Right lobe of liver (tissue), 6 donors: ENCODE measurements at places on chromosomes 5 and 9.
A peak's percentile ranks its signal among the peaks of the same experiment; 100 is the strongest.

GRCh38 chr9:130104491-130105193 lies 50.9 kb downstream of the GPR107 start:
- no peak overlapping the region for H3K4me3 ChIP-seq
- no peak overlapping the region for H3K27ac ChIP-seq
- peaks cover 4% of the 10 kb centered on the region for H3K36me3 ChIP-seq
- no peaks in the 10 kb centered on the region for H3K27me3 ChIP-seq
- no peak for DNase-seq
- no peaks in the 10 kb centered on the region for H3K4me1 ChIP-seq

DNA sequence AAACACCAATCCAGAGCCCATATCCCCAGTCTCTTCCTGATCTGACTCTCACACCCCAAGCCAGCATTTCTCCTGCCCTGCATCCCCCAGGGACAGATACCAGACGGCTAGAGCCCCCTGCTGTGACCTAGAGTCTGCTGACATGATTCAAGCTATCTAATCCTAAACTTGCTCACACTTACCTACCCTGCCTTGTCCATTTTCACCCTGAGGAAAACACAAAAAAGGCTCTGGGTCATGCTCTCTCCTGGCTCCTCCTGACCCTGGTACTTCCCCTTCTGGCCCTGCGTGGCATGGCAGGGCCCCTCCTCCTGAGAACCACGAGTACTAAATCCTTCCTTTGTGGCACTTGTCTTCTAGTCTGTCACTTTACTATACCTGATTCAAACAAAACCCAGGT lies 2.8 kb upstream of the ARRDC1 start:
- H3K27me3 ChIP-seq, result no peaks in the 10 kb centered on the region
- DNase-seq, result no peak
- H3K4me3 ChIP-seq, result no peak overlapping the region
- H3K36me3 ChIP-seq, result no peaks in the 10 kb centered on the region
- H3K4me1 ChIP-seq, result no peaks in the 10 kb centered on the region
- no peak overlapping the region for H3K27ac ChIP-seq

DNA sequence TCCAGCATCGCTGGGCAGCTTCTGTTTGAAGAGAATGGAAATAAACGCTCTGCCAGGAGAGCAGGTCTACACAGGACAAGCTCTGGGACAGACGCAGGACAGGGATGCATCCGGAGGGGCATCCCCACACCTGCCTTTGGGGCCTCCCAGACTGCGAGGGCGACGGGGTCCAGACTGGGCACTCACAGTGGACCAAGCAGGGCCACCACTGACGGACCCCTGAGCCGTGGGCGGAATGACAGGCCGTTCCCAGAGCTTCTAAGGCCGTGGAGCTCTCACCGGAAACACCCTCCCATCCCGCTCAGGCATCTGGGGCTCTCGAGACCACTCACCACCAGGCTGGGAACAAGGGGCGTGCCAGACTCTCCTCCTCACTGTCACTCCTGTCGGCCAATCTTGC lies 10.5 kb upstream of the TMEM250 start:
- H3K27me3 ChIP-seq, result no peaks in the 10 kb centered on the region
- H3K27ac ChIP-seq, result no peak overlapping the region
- no peak overlapping the region for H3K4me3 ChIP-seq
- H3K4me1 ChIP-seq, result no peaks in the 10 kb centered on the region
- no peaks in the 10 kb centered on the region for H3K36me3 ChIP-seq

GRCh38 chr5:10689391-10690081 lies 71.5 kb downstream of the DAP start:
- H3K27me3 ChIP-seq, result no peaks in the 10 kb centered on the region
- no peaks in the 10 kb centered on the region for H3K36me3 ChIP-seq
- H3K4me3 ChIP-seq, result no peak overlapping the region
- no peak for DNase-seq
- no peaks in the 10 kb centered on the region for H3K4me1 ChIP-seq
- no peak overlapping the region for H3K27ac ChIP-seq

- no peaks in the 10 kb centered on the region for H3K27me3 ChIP-seq
- H3K36me3 ChIP-seq, result no peaks in the 10 kb centered on the region
- H3K27ac ChIP-seq, result no peak overlapping the region
- no peak for DNase-seq
- no peak overlapping the region for H3K4me3 ChIP-seq
These were observed 174.7 kb downstream of the WDR70 start for GRCh38 chr5:37553720-37554404.

DNA sequence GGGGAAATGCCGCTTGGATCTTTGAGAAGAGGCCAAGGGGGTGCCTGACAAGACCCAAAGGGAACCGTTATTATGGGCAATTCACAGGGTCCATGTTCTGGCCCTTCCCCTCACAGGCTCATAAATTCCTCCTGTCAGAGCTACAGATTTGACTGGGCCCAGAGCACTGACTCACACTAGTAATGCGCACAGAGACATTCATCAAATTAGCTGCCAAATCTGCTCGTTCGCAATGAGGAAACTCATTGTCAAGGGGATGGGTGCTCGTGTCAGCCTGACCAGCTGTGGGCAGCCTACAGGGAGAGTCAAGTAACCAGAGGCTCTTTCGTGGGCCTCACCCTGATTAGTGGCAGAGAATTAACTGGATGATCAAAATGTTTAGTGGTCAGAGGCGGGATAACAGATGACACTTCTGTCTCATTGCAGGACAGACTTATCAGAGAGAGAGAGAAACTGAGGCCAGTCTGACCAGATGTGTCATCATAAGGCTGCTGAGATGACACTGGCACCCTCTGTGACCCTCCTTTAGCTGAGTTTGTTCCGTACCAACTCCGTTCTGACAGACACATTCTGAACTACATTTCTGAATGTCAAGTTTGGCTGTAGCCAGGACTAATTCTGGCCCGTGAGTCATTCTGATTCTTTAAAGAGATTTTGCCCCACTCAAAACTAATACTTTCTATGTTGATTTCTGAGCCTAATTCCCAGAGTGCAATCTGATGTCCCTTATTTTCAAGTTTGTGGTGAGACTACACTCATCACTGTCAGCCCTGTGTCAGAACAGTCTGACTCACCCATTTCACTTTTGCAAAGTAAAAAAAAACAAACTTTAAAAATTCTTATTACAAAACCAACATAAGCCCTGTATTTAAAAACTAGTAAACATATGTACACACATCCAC lies 377.1 kb downstream of the ACTL7B start:
- H3K36me3 ChIP-seq, result no peaks in the 10 kb centered on the region
- no peak overlapping the region for H3K27ac ChIP-seq
- no peaks in the 10 kb centered on the region for H3K4me1 ChIP-seq
- DNase-seq, result no peak
- H3K27me3 ChIP-seq, result no peaks in the 10 kb centered on the region
- no peak overlapping the region for H3K4me3 ChIP-seq

GRCh38 chr9:91905991-91906469 lies 44.0 kb downstream of the ROR2 start:
- DNase-seq, result no peak
- H3K27ac ChIP-seq, result no peak overlapping the region

- no peak for DNase-seq
- H3K36me3 ChIP-seq, result no peaks in the 10 kb centered on the region
- H3K4me3 ChIP-seq, result no peak overlapping the region
- no peaks in the 10 kb centered on the region for H3K27me3 ChIP-seq
These were observed 344.2 kb upstream of the SLC30A5 start for GRCh38 chr5:68749631-68750030.

- H3K4me1 ChIP-seq, result no peaks in the 10 kb centered on the region
- no peak overlapping the region for H3K4me3 ChIP-seq
- H3K36me3 ChIP-seq, result no peaks in the 10 kb centered on the region
- H3K27ac ChIP-seq, result no peak overlapping the region
These were observed 3.4 kb downstream of the SLC6A19 start for GRCh38 chr5:1204693-1205242.

GRCh38 chr5:179974946-179975712 lies 67.4 kb upstream of the TBC1D9B start:
- peaks cover 12% of the 10 kb centered on the region for H3K36me3 ChIP-seq
- no peaks in the 10 kb centered on the region for H3K27me3 ChIP-seq
- H3K4me1 ChIP-seq, result peaks cover 13% of the 10 kb centered on the region
- H3K4me3 ChIP-seq, result no peak overlapping the region
- DNase-seq, result no peak

DNA sequence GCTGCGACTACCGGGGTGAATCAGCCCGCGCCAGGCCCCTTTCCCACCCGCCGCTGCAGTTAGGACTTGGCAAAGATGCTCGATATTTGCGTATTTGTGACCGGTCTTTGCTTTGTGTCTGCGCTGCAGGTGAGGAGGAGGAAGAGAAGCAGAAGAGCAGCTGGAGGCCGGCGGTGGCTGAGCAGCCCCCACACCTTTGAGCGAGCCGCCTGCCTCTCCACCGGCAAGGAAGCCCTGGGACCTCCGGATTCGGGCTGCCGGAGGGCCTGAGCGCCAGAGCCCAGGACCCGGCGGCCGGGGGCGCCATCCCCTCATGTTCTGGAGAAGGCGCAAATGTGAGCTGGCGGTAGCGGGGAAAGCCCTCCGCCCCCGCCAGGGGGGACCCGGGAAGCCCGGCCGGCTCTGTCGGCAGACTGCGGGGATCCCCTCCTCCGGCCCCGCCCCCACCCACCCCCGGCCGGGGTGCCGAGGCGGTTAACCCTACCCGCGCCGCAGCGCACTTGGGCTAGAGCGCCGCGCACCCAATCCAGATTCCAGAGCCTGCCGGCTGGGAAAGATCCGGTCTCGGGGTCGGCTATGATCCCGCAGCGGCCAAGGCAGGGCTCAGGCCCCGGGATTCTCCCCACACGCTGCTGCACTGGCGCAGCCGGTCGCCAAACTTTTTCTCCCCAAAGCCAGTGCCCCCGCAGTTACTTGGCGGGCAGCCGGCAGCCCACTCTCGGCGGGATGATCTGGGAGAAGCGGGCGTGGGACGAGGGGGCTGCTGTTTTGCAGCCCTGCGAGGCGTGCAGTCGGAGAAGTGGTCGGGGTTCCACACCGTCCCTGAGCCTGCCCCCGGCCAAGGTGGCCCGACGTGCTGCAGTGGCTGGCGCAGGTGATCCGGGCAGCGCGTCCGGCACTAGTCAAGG lies 800 bp upstream of the KCNN2 start:
- H3K36me3 ChIP-seq, result no peaks in the 10 kb centered on the region
- peak overlapping the region; percentile 84 for H3K4me3 ChIP-seq
- DNase-seq, result peak; percentile 75
- H3K27ac ChIP-seq, result peak overlapping the region; percentile 82

DNA sequence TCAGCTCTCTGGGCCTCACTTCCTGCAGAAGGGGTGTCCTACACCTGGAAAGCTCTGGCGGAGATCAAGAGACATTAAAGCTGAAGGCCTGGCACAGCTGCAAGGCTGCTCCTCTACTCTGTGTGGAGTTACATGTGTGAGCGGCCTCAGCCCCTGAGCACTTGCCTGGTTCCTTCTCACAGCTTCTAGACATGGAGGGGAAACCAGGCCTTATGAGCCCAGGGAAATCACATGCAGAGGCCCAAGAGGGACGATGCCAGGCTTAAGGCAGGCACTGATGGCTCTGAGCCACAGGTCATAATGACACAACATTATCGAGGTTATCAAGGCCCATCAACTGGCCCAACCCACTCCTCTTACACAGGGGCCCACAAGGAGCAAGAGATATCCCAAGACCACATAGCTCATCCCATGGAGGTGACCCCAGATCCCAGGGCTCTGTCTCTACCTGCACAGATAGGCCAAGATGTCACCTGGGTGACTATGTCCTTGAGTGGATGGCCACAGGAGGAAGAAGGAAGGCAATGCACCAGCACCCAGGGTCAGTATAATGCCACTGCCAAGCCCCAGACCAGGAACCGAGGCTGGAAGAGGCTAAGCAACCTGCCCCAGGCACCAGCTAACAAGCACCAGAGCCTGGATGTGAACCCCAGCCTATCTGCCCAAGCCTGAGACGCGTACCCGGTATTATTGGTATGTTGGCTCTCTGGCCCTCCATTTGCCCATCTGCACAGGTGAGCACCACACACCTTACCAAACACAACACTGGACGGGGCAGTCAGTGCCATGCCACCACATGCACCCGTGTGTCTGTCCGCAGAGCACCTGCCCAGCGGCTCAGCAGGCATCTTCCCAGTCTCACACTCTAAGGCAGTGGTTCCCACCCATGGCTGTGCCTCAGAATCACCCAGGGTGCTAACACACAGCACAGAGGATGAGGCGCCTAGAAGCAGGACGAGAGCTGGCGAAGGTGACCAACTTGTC lies 143.3 kb downstream of the GABBR2 start:
- H3K4me3 ChIP-seq, result no peak overlapping the region
- H3K4me1 ChIP-seq, result no peaks in the 10 kb centered on the region
- DNase-seq, result no peak
- H3K36me3 ChIP-seq, result no peaks in the 10 kb centered on the region
- H3K27ac ChIP-seq, result no peak overlapping the region

- no peak for DNase-seq
- no peak overlapping the region for H3K27ac ChIP-seq
- no peaks in the 10 kb centered on the region for H3K36me3 ChIP-seq
- H3K27me3 ChIP-seq, result no peaks in the 10 kb centered on the region
These were observed 10.0 kb upstream of the C5 start for GRCh38 chr9:121059998-121060636.

DNA sequence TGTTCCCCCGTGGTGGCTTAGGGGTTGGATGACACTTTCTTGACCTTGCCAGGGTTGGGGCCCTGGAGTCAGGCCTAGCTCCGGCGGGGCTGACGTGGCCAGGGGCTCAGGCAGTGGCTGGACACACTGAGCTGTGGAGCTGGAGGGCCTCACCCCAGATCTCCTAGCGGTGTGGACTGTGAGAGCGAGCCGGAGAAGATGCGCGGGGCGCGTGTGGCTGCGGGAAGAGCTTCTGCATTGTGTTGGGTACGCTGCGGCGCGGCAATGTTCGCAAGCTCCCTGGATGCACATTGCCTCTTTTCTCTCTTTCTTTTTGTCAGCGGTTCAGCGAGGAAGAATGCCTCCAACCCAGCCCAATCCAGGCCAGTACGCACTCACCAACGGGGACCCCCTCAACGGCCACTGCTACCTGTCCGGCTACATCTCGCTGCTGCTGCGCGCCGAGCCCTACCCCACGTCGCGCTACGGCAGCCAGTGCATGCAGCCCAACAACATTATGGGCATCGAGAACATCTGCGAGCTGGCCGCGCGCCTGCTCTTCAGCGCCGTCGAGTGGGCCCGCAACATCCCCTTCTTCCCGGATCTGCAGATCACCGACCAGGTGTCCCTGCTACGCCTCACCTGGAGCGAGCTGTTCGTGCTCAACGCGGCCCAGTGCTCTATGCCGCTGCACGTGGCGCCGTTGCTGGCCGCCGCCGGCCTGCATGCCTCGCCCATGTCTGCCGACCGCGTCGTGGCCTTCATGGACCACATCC lies 4.8 kb downstream of the NR2F1 start:
- no peaks in the 10 kb centered on the region for H3K36me3 ChIP-seq
- no peaks in the 10 kb centered on the region for H3K4me1 ChIP-seq
- no peak overlapping the region for H3K27ac ChIP-seq
- no peaks in the 10 kb centered on the region for H3K27me3 ChIP-seq
- H3K4me3 ChIP-seq, result peak overlapping the region; percentile 25

- H3K4me1 ChIP-seq, result no peaks in the 10 kb centered on the region
- H3K27ac ChIP-seq, result no peak overlapping the region
- H3K27me3 ChIP-seq, result no peaks in the 10 kb centered on the region
- H3K4me3 ChIP-seq, result no peak overlapping the region
- no peak for DNase-seq
- no peaks in the 10 kb centered on the region for H3K36me3 ChIP-seq
These were observed 58.3 kb upstream of the ANGPTL2 start for GRCh38 chr9:127180457-127181314.
